ENCODE measurements at places on chromosomes 1 and 21.

DNA sequence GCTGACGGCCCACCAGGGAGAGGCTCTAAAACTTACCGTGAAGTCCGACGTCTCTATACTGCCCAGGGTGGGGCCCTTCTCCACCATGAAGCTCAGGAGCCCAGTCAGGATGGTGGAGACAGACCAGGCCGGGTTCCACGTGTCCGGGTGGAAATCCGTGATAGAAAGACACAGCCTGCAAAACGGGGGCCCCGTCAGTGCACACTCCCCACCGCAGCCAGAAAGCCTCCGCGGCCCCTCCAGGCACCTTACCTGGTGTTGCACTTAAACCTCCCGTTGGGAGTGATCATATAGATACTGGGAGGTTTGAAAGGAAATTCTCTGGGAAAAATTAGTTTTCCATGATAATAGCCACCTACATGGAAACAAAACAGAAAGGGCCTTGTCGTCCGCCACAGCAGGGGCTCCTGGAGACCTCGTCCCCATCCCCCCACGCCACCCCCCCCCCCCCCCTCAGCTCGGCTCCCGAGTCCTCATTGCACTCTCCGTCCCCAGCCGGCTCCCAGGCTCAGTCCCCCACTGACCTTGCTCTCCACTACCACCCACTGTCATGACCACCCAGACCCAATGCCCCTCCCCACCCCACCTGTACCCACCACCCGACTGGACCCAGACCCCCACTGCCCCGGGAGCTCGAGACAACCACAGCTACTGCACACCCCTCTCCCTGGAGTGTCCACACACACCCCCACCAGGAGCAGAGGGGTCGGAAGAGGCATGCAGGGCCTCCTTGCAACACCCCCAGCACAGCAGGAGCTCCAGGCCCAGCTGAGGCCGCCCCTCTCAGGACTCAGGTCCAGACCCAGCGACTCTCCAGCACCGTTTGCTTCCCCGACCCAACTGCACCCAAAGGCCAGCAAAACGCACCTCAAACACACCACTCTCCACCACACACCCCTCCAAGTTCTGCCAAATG lies 10.7 kb upstream of the C1QTNF12 start:
- DNase-seq, result no peak

GRCh38 chr21:28256837-28257236 lies 735.8 kb downstream of the LTN1 start:
- no peak for DNase-seq

DNA sequence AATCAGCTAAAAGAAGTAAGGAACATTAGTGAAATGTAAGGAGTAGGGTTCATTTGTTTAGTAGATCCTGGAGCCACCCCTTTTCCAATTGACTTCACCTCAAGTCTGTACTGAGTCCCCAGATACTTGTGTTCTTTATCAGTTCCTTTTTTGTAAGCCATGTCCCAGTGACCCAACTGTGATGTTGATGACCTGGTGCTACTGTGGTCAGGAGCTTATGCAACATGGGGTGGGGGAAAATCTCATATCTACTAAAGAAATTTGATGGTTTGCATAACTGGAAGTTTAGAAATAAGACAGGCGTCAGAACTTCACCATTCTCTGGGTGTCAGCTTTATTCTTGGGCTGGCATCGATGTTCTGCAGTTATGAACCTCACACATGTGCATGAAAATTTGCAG lies 120.5 kb downstream of the LRRC7 start:
- DNase-seq, result no peak

GRCh38 chr1:229023651-229024300 lies 247.1 kb upstream of the RAB4A start:
- no peak for DNase-seq

DNA sequence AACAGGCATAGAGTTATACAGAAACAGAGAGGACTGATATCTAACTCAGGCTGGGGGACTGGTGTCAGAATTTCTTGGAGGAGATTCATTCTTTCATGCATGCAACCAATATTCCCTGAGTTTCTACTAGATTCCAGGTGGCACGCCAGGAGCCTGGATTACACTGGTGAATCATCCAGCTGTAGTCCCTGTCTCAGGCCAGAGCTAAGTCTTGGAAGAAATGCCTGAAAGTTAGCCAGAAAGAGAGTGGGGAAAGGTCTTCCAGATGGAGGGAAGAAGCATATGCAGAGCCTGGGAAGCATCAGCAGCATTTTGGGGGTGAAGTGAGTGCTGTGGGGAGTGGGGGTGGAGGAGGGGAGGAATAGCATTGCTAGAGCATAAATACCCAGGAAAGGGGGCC lies 239.1 kb downstream of the OMA1 start:
- DNase-seq, result no peak

GRCh38 chr1:87126886-87127505 lies 201.7 kb upstream of the LMO4 start:
- no peak for DNase-seq

GRCh38 chr1:151156515-151156819 lies at the start of gene TNFAIP8L2:
TNFAIP8L2 (plus strand) TSS chr1:151156649; CDS start chr1:151158698, 2,049 bp downstream.
- peak; percentile 75 for DNase-seq

- no peak for DNase-seq
Measured at GRCh38 chr1:53295726-53296116, 32.1 kb downstream of the LRP8 start.

DNA sequence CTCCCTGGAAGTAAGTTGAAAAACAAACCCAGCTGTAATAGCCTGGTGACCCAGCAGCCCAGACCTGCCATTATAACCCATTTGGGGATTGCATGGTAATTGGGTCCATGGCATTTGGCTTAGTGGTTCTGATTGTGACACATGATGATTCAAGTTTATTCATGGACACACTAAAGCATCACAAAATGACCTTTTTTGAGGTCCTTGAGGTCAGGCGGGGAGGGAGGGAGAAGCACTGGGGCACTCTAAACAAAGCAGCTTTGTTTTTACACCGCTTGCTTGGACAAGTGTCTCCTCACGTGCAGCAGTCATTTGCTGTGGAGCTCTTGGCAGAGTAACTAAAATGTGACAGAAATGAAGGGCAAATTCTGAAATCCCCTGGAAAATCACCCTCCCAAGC lies 241.0 kb upstream of the SGIP1 start:
- no peak for DNase-seq
